ENCODE measurements at places on chromosomes 7 and 10. TPM values are rescaled to one million over a fixed set of nuclear protein-coding genes. Genes with fewer than 3 reads are reported as not detected.

DNA sequence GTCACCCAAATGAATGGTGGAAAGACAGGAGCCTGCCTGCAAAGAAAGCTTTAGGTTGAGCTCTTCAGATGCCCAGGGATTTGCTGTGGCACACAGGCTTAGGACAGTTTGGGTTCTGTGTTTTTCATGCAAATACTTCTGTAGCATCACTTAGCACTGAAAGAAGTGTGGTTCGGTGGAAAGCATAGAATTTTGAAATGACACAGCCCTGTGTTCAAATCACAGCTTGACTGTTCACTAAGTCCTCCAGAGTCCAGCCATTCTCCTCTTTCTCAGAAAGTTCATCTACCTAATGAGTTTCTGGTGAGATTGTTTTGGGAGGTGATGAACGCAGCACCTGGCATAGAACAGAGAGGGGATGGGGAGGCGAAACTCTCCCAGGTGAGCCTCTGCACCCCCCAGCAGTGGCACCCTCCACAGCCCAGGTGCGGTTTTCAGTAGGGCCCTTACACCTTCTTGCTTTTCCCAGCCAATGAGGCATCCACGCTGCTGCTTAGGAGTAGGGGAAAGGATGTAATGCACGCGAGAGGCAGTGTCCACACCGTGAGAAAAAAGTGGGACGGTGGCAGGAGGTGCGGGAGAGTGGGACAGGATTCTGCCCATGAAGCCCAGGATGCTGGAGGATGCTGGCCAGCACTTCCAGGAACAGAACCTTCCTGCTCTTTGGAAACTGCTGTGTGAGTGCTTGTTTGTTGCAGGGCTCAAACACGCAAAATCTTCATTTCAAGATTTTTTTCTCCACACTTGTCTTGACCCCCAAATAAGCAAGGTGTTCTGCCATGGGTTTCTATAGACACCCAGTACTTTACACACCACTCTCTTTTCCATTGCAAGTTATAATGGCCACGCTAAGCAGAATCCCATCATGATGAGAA, 11.6 kb downstream of the EN2 start:
- no peak for DNase-seq

DNA sequence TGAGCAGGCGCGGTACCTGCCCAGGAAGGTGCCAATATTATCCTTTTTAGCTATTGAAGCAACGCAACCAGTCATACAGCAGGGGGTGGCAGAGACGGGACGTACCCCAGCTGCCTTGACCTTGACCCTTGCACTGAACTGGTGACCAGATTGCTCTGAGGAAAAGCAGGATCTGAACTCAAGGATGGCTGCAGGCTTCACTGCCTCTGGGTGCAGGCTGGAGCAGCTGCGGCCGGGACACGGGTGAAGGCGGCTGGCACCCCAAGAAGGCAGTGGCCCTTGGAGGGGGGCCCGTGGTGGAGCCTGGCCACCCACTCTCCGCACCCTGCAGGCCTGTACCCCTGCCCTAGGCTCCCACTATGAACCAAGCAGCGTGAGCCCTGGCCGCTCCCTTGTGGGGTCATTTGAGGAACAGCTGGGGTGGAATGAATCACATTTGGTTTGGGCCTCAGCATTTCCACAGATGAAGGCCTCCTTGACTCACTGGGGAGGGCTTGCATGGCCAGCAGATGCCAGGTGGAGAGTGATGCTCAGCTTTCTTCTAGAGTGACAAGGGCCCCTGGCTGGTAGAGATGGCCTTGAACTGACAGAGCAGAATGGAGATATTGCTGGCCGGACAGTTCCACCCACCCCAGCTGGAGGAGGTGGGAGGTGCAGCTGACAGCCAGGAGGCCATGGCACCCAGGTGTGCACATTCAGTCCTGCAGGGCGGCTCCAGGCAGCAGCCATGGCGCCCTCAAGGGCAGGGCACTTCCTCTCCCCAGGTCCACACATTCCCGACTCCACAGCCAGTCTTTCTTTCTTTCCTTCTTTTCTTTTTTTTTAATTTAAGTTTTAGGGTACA, 218.7 kb downstream of the WDR37 start:
- no peak for DNase-seq

The XRCC2 gene
- total RNA-seq = 7.9 TPM

The CPN1 gene
- total RNA-seq = not detected

The CCL24 gene
- not detected for total RNA-seq

The PRR15 gene
- not detected for total RNA-seq

The CYP3A7 gene
- not detected for total RNA-seq

DNA sequence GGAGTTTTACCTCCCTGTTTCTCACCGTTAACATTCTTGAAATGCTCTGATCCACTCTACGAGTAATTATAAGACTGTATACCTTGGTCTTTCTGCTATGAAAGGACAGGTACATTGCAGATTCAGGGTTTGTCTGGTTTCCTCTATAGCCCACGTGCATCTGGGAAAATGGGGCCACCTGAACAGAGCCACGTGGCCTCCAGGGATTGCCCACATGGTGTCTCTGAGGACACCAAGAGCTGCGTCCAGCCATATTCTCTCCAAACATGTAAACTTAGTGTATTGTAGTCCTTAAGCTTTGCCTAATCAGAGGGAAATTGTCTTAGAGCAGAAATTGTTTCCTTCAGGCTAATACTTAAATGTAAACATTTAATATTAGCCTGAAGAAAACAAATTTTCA, 16.7 kb downstream of the MACROH2A2 start:
- no peak for DNase-seq

GRCh38 chr10:62183442-62183841, 85.2 kb downstream of the RTKN2 start:
- DNase-seq = no peak

The GDF10 gene
- not detected for total RNA-seq

GRCh38 chr7:55191926-55192692, 173.0 kb upstream of the LANCL2 start:
- no peak for DNase-seq

DNA sequence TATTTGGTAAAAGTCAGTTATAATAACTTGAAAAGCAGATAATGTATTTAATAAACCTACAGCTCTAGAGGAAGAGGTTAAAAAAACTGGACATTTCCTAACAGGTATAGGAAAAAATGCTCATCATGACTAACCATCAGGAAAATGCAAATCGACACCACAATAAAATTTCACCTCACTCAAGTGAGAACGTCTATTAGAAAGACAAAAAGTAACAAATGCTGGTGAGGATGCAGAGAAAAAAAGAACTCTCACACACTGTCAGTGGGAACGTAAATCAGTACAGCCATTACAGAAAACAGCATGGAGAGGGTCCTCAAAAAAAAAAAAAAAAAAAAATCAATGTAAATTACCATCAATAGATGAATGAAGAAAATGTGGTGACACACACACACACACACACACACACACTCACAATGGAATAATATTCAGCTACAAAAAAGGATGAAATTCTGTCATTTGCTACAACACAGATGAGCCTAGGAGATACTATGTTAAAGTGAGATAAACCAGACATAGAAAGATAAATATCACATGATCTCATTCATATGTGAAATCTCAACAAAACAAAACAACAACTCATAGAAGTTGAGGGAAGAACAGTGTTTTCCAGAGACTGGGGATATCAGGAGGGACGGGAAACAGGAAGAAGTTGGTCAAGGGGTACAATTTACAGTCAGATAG, 20.1 kb downstream of the EPC1 start:
- DNase-seq = no peak

DNA sequence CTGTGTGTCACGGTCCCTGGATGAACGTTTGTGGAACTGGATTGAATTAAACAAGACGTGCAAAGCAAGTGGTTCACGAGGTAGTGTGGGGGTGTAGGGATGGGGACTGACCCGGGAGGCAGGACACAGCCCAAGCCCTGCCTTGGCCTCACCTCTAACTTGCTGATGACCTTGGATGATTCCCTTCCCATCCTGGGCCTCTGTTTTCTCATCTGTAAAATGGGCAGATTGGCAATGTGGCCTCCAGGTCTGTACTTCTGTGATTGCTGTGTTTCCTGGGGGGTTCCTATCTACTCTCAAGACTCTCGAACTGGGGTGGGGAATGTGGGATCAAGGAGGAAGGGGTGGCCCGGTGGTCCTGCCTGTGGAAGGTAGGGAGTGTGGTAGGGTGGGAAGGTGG, 6.0 kb upstream of the PSMG3 start:
- no peak for DNase-seq

The DENND2A gene
- 26.9 TPM for total RNA-seq

DNA sequence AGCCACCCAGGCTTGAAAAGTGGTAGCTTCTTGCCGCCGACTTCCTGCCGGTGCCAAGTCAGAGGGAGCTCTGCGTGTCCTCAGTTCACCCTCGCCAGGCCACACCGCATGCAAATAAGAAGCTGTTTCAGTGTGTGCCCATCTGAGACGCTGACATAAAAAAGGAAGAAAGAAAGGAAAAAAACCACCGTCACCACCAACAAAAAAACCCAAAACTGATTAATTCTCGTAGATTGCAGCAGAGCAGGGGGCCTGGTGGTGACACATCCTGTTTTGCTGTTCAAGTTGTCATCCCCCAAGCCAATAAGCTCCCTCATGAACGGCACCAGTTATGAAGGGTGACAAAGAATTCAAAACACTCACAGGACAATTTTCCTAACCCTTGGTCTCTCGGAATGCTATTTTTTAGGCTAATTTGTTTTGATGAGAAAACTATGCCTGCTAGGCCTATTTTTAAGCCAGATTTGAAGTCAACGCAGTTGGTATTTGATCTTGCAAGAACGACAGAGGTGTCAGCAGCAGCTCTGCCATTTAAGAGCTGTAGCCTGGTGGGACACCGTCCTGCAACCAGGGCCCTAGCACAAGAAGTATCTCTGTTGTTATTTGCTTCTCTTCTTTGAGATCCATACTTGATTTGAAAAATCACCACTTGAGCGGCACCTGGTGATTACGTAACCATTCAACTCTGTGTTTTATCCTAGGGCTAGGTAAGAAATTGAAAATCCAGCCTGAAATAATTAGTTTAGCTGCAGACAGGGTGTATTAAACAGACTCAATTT, 145.6 kb downstream of the PFKFB3 start:
- DNase-seq = peak; percentile 96

GRCh38 chr10:86971232-86971991, 3.1 kb downstream of the ADIRF start:
- DNase-seq = peak; percentile 91

DNA sequence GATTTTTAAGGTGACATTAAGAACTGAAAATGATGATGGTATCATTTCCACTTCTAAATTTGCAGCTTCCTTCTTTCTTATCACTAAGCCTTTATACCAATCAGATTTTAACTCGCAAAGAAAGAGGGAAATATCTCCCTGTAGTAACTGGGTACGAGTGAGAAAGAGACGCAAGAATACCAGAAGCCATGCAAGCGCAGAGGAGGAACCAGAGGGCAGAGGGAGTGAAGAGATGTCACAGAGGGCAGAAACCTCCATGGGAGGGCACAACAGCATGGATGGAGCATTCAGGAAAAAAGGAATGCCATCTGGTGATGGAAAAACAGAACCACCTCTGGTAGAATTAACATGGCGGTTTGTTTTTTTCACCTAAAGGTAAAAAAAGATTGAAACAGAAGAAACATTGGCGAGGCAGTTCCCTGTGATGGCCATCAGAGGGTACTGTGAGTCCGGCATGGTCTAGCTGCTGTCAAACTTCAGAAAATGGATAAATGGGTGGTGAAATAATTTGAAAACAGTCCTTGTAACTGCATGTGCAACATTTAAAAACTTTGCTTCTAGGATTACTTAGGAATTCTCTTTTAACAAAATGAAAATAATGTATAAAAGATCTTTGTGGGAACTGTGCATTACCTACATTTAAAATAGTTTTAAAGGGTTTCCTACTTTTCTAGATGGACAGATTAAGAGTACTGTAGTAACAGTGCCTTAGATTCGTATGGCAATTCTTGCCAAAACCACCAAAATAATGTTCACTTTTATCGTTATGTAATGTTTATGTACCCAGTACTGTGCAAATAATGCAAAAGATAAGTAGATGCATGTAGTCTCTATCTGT, 91.8 kb downstream of the ARHGAP12 start:
- DNase-seq = peak; percentile 52

- DNase-seq = peak; percentile 42
Observed at GRCh38 chr7:48427671-48428070, 256.4 kb downstream of the ABCA13 start.

- no peak for DNase-seq
Observed at GRCh38 chr10:132844069-132844809, 58.3 kb upstream of the NKX6-2 start.

DNA sequence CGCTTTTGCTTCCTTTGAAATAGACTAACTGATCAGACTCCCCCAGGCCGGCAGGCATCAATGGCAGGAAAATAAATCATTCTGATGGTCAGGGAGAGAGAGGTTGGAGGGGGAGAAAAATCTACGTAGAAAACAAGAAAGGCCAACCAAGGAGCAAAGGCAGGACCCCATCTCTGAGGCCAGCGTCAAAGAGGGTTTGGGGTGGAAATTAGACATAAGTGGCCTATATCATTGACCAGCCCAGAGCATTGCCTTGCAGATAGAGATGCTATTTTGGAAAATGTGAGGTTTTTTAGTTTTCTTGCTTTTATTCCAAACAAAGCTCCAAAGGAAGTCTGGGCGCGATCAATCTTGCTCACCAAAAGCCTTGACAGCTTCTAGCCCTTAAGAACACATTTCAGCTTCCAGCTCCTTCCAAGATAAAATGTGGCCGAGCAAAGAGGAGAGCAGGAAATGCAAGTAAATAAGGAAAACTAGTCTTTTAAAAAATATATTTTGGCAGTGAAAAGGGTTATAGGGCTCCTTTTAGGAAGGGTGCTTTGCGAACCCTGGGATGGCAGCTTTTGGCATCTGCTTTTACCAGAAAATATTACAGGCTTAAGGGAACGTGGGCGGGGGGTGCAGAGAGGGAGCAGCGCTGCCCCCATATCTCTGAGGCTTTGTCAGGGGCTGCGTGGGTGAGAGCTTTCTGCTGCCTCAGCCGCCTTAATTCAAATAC, 2.0 kb upstream of the HOXA2 start:
- no peak for DNase-seq

- DNase-seq = peak; percentile 15
Observed at GRCh38 chr7:20441991-20442441, 111.3 kb downstream of the ITGB8 start.

- DNase-seq = no peak
Observed at GRCh38 chr7:35802102-35802466, 1.2 kb downstream of the SEPTIN7 start.

DNA sequence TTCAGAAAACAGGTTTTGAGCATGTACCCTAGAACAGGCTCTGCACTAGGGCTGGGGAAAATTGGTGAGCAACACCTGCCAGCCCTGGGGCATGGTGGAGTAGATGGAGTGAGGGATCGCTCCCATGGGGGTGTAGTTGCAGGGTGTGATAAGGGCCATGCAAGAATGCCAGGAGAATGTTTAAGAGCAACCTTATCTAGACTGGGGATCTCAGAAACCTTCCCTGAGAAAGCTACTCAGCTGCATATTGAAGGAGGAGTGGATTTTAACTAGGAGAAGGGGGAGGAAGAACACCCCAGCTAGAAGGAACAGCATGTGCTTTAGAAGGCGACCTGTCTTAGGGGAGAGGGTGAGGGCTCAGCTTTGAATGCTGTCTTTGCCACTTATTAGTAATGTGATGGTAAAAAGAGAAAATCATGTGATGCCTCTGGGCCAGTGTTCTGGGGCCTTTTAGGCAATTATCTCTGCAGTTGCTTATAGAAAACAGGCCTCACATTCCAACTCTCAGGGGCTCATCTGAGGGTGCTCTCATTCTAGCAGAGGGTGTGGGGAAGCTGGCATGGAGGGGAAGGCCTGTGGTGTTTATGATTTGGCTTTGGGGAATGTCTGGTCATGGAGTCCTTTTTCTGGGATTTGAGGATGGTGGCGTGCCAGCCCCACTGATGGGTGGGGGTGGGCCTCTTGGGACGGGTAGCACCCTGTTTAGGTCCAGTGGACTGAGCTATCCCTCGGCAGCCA, 225.4 kb downstream of the BMPER start:
- peak; percentile 89 for DNase-seq

The HMX2 gene
- 0.10 TPM for total RNA-seq
